ENCODE measurements at places on chromosomes 12 and 14.

- DNase-seq, result no peak
Measured at GRCh38 chr12:27161458-27162228, 79.3 kb upstream of the C12orf71 start.

- DNase-seq, result no peak
Measured at GRCh38 chr12:57063991-57064685, 14.2 kb upstream of the MYO1A start.

- DNase-seq, result no peak
Measured at GRCh38 chr12:131379738-131380137, 331.2 kb upstream of the SFSWAP start.

DNA sequence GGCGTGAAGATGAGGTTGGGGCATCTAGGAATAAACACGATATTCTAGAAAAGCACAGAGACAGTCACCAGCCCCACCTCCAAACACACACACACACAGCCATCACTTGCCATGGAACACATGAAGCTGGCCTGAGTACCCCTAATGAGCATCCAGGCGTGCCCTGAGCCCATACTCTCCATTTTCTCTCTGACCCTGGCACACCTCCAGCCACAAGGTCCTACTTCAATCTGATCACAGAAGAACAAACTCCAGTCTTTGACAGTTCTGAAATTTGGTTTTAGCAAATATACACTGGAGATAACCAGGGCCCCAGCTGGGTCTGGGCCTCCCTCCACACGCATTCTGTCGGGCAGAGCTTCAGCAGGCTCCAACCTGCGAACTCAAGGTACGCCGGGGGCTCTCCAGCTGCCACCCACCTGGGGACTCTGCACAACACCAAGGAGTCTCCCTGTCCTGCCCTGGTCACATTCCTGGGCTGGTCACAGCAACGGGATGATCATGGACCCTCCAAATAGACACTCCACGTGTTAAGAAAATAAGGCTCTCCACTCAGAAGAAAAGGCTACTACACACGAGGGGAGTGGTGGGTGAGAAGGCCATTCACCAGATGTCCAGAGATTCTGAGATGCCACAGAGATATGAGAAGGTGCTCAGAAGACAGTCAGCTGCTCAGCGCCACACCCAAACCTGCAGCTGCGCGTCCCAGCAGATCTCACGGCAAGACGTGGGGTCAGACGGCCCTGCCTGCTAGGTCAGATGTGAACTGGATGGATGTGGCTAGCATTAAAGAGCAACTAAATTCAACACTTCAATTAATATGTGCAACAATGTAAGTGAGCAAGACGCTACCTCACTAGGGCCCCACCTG is 57.0 kb upstream of the PNMA1 start:
- no peak for DNase-seq

- no peak for DNase-seq
Measured at GRCh38 chr12:50282721-50283228, 545 bp downstream of the LIMA1 start.

DNA sequence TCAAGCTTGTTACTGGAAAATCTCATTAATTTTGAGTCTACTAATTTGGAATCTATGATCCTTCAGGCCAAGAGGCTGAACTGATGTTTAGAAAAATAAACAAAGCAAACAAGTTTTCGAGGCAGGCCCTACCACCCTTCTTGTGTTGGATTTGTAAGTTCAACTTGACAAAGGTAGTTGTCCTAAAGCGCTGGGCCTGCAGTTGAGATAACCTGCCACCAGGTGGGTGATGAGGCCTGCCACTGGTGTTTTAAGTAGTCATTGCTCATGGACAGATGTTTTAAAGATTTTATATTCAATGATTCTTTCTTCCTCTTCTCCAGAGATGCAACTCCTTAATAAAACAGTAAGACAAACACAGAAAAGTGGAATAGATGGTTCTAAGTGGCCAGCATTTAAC is 19.4 kb downstream of the ACVRL1 start:
- no peak for DNase-seq

- no peak for DNase-seq
Measured at GRCh38 chr14:94116701-94117100, 6.2 kb downstream of the IFI27 start.

DNA sequence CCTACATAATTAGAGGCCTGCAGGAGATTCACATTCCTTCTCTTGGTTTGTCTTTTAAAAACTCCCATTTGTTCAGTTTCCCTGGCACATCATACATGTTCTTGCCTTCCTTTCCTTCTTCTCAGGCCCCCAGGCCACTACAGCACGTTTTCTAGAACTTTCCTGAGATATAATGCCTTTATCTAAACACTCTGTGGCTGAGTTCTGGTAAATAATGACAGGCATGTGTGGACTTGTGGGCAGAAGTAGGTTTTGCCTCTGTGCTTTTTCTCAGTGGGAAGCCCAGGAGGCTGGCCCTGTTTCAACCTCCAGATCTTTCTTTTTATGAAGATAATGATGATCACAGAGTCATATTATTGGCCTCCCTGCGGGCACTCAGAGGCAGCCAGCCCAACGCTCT is 117.2 kb downstream of the TMX1 start:
- DNase-seq, result no peak

- no peak for DNase-seq
Measured at GRCh38 chr14:23300687-23301223, 1.9 kb downstream of the PPP1R3E start.

DNA sequence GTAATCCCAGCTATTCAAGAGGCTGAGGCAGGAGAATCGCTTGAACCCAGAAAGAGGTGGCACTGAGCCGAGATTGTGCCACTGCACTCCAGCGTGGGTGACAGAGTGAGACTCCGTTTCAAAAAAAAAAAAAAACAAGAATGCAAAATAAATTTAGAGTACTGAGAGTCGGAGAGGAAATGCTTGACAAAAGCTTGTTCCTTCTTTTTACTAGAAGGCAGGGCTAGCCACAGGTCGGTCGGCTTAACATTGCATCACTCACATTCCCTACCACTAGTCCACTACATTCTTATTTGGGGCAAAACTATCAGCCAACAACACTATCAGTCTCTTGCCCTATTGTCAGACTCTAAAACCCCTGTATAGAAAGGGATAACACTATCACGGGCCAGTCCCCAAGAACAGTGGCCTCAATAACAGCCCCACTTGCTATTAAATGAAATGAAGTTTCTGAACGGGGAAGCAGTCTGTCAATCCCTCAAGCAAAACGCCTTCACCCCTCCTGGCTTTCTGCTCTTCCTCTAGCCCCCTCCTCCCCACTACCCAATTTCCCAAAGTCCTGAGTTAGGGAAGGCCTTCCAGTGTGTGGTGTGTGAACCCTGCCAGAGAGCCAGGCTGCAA is 1.0 kb downstream of the RNF41 start:
- DNase-seq, result no peak

GRCh38 chr14:50521912-50522341 is 10.4 kb downstream of the MAP4K5 start:
- DNase-seq, result no peak

- DNase-seq, result no peak
Measured at GRCh38 chr12:97194546-97194945, 268.1 kb upstream of the RMST start.

DNA sequence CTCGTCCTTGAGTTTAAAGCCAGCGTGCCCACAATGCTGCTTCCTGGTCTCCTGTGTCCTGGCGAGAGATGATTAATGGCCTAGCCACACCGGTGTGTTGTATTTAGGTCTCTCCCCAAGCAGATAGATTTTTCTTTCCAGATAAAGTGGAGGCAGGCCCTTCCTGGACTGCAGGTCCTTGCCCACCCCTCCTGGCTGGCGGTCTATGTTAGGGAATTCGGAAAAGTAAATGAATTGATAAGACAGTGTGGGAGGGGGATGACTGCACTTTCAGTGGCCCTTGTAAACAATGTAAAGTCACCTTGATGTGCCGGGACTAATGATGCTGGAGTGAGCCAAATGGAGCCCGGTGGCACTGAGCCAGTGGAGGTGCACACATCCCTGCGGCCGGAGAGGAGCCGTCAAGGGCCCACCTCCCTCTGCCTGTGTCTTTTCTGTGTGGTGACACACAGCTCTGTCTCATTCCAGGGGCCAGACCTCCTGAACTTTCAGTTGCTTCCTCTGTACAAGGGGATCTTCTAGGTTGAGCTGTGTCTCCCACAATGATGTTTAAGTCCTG is 70.6 kb upstream of the ESRRB start:
- DNase-seq, result no peak

DNA sequence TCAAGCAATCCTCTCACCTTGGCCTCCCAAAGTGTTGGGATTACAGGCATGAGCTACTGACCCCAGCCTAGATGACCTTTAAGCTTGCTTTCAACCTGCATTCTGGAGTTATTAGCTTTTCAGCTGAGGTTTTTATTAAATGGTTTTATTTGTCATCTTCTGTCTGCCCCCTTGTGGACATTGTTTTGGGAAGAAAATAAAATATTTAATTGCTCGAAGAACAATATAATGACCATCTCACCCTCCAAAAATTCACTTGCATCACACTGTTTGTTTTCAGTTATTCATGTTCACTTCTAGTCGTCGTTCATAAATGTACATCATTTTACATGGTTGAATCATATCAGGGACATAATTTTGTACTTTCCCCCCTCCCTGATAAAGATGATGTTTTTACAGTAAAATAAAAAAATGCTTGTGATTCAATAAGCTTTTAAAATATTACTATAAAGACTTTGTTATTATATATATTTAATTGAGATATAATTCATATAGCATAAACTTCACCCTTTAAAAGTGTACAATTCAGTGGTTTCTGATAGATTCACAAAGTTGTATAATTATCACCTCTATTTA is 10.1 kb upstream of the SPATS2 start:
- DNase-seq, result no peak

DNA sequence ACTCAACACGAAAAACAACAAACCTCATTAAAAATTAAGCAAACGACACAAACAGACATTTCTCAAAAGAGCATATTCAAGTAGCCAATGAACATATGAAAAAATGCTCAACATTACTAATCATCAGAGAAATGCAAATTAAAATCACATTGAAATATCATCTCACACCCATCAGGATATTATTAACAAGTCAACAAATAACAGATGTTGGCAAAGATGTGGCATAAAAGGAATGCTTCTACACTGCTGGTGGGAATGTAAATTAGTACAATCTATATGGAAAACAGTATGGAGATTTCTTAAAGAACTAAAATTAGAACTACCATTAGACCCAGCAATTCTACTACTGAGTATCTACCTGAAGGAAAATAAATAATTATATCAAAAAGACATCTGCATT is 182.2 kb downstream of the KITLG start:
- DNase-seq, result no peak

DNA sequence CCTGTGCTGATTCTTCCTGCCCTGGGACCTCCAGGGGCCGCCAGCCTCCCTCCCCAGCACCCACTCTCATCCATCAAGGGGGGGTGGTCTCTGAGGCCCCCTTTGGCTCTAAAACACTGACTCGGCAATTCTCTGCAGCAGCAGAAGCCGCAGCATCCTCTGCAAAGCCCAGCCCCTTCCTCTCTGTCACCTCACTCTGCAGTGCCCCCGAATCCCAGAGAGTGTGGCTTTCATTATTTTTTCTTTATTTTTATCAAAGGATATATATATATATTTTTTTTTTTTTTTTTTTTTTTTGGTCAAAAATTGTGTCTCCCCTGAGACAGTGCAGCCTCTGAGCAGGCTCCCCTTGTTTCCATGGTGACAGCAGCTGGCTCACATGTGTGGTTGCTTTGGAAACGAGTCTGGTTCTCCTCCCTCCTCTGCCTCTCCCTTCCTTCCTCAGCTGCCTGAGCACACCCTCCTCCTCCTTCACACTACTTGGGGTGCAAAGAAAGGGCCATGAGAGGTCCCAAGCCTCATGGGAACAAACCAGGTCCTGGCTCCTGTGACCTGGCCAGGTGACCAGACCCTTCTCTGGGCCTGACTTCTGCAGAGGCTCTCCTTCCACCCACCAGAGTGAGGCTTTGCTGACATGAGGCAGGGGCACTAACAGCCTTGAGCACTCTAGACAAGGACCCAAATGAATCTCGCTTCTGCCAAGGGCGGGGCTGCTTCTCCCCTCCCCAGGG is 100.5 kb downstream of the LRRC74A start:
- peak; percentile 15 for DNase-seq

- no peak for DNase-seq
Measured at GRCh38 chr14:48690349-48690748, 895.8 kb downstream of the RPS29 start.

DNA sequence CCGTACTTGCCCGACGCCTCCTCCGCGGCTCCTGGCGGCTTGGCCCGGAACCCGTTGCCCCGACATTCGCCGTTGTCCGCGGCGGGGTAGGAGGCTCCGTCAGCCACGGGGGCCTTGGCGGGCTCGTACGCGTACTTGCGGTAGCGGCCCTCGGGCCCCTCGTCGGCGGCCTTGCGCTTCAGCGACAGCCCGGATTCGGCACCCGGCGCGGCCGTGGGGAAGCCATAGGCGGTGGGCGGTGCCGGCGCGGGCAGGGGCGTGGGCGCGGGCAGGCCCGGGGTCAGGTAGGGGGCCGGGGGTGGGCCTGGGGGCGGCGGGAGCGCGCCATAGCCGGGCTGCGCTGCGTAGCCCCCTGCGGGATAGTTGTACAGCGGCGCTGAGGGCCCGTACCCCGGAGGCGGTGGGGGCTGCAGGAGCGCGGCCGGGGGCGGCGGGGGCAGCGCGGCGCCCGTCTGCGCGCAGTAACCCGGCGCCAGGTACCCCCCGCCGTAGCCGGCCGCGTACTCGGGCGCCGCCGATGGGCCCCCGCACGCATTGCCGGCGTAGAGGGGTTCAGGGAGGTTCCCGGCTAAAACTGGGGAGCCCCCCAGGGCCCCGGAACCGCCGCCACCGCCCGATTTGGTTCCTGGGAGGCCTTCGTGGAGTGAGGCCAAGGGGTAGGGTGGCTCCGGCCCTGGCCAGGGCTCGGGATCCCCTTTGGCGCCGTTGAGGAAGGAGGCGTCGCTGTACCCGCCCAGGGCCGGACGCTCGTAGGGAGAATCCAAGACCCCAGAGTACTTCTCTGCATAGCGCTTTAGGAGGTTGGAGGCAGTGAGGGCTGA is 26.9 kb downstream of the FIGNL2 start:
- DNase-seq, result no peak

- no peak for DNase-seq
Measured at GRCh38 chr14:86310611-86311010, 780.7 kb downstream of the FLRT2 start.

- DNase-seq, result no peak
Measured at GRCh38 chr14:68523989-68524725, 268.7 kb downstream of the ZFP36L1 start.

- DNase-seq, result no peak
Measured at GRCh38 chr14:63544591-63545299, 1.6 kb upstream of the PPP2R5E start.

- DNase-seq, result no peak
Measured at GRCh38 chr12:68375756-68376695, 43.9 kb upstream of the MDM1 start.

- no peak for DNase-seq
Measured at GRCh38 chr12:124709722-124710687, 142.6 kb upstream of the NCOR2 start.

GRCh38 chr12:110694330-110694901 is 5.5 kb upstream of the HVCN1 start:
- no peak for DNase-seq

GRCh38 chr12:40618636-40619035 is 73.6 kb upstream of the CNTN1 start:
- DNase-seq, result no peak

DNA sequence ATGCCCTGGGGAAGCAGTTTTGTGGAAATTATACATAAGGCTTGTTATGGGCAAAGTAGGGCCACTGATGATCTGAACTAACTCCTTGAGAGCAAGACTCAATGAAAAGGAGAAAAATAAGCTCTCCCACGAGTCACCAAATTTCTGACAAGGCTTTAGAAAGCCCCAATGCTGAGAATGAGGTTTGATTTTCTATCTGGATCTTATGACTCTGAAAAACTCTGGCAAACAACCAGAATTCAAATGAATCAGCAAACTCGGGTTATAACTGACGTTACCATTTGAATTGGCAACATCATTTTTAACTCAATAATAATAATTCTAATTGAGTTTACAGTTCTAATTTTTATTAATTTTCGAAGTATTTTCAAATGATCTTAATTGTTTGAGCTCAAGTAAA is 79.1 kb downstream of the KCNK10 start:
- DNase-seq, result no peak
